ENCODE measurements at places on chromosomes 5 and 9.

GRCh38 chr5:89043676-89044075 lies 160.7 kb upstream of the MEF2C start:
- DNase-seq = no peak

DNA sequence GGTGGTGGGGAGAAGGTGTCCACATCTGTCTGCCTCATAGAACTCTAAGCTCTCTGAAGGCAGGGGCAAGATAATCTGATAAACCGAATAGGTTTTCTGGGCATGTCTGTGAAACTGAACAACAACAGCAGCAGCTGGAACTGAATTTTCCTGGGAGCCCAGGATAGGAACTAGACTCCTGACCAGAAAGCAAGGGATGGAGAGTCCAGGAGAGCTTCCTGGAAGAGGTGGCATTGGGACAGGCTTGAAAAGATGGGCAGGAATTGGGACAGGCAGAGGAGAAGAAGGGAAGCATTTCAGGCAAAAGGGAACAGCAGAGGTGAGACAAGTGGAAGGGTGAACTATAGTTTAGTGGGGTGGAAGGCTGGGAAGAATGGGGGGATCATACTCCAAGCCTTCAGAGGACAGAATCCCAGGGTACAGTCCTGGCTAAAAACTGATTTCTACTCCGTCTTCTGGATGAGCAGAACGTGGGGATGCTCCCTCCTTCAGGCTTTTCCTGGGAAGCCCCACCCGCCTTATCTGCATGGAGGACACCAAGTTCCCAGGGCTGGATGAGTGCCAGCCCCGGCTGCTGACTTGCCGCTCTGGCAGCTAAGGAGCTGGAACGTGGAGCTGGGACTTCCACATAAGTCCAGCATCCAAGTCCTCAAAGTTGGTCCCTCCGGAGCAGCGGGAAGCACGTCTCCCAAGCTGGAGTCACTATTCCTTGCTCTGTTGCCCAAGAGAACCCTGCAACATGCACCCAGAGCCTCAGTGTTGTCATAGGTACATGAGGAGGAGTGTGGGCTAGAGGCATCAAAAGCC lies 13.9 kb upstream of the KIF12 start:
- no peak for DNase-seq

DNA sequence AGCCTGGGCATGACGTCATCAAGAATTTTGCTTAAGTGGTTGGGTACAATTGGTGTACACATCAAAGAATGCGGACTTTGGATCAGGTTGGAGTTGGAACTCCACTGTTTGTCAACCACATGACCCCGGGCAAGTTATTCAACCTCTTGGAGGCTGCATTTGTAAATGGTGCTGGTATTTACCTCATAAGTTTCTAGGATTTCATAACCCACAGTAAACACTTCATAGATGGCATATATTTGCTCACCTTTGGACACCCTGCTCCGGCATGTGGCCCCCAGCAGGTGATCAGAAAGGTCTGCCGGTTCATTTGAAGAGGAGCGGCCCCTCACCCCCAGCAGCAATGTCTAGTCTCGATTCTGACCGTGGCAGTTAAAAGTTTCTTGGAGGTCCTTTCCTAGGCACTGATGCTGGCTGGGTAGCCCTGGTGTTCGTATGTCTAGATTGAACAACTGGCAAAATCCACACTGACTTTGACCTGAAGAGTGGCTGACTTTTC lies 60.6 kb downstream of the IL6ST start:
- DNase-seq = no peak

DNA sequence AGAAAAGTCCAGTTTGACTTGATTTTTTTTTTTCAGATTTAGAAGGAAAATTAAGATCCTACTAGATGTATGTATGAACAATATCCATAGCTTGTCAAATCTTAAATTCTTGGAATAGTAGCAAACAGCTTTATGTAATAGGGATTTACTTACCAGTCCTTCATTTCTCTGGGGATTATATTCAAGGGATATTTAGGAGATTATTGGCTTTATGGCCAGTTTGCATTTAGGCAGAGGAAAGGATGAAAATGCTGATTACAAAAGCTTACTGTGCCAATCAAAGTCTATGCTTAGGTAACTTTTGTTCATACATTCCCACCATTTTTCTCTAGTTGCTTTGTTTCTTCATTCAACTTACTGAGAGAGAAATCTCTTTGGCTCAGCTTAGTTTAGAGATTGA lies 47.9 kb downstream of the MAST4 start:
- DNase-seq = no peak

DNA sequence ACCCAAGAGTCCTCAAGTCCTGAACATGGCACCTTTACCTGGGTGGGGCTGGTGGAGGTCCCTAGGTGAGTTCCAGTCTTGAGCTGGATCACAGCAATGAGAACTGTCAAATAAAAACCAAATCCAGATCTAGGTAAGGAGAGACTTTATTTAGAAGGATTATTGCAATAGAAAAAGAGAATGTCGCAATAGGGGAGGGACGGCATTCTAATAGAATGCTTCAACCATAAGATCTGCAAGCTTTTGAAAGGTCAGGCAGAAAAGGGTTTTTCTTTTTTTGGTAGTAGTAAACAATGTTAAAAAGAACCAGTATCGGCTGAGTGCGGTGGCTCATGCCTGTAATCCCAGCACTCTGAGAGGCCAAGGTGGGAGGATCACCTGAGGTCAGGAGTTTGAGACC lies 5.2 kb upstream of the GCNT1 start:
- no peak for DNase-seq

- DNase-seq = peak; percentile 72
Observed at GRCh38 chr5:32173267-32174010, 680 bp downstream of the GOLPH3 start.

- DNase-seq = no peak
Observed at GRCh38 chr5:44935262-44935661, 126.5 kb downstream of the MRPS30 start.
